Right kidney (tissue), 9 donors: ENCODE measurements at places on chromosomes 3 and 15.

GRCh38 chr3:195180490-195181112, 90.4 kb downstream of the XXYLT1 start:
- peak; percentile 41 for DNase-seq

DNA sequence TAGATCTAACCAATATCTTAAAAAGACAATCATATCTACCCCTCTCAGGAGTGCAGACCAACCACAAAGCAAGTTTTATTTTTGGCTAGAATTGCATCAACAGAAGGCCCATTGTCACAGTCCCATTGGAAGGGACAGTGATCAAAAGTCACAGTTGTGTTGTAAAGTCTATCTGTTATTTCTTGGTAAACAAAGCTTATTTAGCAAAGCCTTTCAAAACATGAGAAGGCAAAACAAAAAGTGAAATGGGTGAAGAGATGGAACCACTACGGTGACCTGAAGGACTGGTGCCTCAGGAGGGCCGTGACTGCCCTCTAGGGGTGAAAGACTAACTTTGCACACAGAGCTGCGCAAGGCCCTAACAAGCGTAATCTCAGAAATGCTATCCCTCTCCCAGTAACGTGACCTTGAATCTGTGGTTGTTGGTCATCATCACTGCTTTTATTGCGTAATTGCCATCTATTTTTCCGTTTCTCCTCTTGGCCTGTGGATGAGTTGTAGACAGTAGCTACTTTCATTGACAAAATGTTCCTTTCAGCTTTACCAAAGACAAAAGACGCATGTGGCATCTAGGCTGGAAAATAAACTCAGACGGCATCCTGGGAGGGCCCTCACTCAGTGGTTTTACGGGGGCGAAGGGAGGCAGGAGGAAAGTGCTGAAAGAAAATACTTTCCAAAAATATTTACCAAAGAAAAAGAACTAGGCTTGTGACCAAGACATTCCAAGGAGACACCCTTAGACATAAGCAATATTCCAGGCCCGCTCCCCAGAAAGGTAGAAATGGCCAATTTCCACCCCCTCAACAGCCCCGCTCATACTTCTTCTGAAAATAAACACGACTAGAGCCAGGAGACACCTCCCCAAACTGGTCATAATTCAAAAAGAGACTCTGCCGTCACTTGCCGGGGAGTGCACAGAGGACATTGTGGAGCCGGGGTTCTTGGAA, 79.4 kb downstream of the FRMD4B start:
- peak; percentile 51 for DNase-seq

- no peak for DNase-seq
Measured at GRCh38 chr3:188351648-188352047, 197.7 kb downstream of the LPP start.

- no peak for DNase-seq
Measured at GRCh38 chr3:148884261-148884660, 19.2 kb downstream of the CPA3 start.

- no peak for DNase-seq
Measured at GRCh38 chr3:11611341-11611799, 32.3 kb downstream of the VGLL4 start.

DNA sequence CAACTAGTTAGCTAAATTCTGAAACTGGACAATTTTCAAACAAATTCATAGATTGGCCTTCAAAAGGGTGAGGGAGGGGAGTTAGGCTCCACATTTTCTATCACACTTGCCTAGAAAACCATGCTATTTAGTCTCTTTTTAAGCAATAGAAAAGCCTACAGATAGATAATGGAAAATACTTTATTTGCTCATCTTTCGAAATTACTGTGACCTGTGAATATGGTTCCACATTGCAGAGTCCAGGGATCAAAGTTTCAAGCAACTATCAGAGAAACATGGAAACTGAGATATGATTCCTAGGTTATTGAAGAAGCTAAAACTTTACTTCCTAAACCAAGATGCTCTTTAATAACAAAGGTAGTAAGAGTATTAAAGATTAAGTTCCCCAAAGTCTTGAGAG, 176.6 kb upstream of the NECTIN3 start:
- no peak for DNase-seq

DNA sequence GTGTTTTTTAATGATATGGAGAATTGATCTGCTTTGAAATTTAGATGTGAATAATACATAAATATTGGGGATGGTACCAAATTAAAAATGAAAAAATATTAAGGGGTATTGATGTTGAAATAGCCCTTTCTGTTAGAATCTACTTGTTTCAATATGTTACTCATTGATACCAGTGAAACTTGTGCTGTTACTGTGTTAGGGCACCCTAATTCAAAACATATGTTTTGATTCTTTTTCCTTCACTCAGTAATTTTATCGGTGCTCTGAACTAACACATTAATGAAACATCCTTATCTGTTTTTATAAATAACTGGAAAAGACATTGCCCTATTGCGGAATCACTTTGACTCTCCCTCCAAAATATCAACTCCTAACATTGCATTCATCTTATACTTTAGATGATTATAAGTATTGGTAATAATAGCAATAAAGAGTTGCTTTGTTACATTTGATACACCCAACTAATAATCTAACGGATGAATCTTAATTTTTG, 52.0 kb upstream of the CCNB2 start:
- no peak for DNase-seq

- no peak for DNase-seq
Measured at GRCh38 chr15:70820214-70820613, 33.7 kb downstream of the LARP6 start.

GRCh38 chr15:71542836-71543235, 267.5 kb upstream of the NR2E3 start:
- DNase-seq, result no peak

DNA sequence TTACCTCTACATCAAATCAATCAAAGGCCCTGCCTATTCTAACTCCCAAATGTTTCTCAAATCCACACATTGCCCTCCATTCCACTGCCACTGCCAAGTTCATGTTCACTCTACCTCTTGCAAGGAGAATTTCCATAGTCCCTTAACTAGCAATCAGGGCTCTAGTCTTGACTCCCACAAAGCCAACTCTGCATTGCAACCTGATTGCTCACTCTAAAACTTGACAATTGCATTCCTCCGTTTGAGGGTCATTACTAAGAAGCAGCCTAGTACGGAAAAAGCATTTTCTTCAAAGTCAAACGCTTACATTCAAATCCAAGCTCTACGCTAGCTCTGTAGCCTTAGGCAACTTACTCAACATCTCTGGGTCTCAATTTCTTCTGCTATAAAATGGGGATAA, 1.2 kb downstream of the CPA3 start:
- no peak for DNase-seq

GRCh38 chr3:179476215-179476614, 24.9 kb upstream of the GNB4 start:
- no peak for DNase-seq

DNA sequence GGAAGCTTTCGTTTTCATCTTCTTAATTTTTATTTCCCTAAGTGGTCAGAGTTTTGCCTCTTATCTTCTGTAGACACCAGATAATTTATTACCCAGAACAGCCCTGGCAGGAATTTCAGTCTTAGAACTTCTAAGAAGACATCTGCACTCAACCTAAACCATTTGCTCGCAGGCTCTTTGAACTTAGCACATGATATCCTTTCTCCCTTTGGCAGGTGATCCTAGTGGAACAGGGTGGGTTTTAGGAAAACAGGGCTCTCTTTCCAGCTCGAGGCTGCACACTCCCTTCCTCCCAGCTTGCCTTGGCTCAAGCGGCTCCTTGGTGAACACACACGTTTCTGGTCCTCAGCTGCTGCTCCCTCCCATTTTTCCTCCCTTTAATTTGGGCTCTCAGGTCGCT, 116.5 kb downstream of the THSD4 start:
- DNase-seq, result no peak

GRCh38 chr3:179149406-179149867, 1.3 kb downstream of the PIK3CA start:
- DNase-seq, result no peak

DNA sequence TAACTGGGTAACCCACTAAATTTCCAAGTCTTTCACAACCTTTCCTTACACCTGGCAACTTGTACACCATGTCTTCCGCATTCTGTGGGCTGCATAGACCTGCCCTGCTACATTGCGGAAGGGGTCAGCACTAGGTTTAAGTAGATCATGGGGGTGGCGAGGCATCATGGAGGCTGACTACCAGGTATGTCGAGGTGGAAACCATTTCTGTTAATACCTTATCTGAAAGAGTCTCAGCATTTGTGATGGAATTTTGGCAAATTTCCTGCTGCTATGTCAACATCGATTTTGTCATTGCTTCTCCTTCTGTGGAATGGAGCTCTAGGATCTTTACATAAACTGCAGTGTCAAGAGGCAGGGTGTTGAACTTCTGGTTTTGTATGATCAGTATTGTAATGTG, 187.2 kb downstream of the GHSR start:
- DNase-seq, result no peak

- no peak for DNase-seq
Measured at GRCh38 chr15:91254766-91255165, 154.7 kb downstream of the SV2B start.

GRCh38 chr15:100628746-100629145, 26.4 kb downstream of the ASB7 start:
- no peak for DNase-seq

GRCh38 chr15:92656089-92656488, 514 bp upstream of the FAM174B start:
- DNase-seq, result no peak

GRCh38 chr15:88465633-88466224, 1.5 kb downstream of the MRPL46 start:
- DNase-seq, result no peak

DNA sequence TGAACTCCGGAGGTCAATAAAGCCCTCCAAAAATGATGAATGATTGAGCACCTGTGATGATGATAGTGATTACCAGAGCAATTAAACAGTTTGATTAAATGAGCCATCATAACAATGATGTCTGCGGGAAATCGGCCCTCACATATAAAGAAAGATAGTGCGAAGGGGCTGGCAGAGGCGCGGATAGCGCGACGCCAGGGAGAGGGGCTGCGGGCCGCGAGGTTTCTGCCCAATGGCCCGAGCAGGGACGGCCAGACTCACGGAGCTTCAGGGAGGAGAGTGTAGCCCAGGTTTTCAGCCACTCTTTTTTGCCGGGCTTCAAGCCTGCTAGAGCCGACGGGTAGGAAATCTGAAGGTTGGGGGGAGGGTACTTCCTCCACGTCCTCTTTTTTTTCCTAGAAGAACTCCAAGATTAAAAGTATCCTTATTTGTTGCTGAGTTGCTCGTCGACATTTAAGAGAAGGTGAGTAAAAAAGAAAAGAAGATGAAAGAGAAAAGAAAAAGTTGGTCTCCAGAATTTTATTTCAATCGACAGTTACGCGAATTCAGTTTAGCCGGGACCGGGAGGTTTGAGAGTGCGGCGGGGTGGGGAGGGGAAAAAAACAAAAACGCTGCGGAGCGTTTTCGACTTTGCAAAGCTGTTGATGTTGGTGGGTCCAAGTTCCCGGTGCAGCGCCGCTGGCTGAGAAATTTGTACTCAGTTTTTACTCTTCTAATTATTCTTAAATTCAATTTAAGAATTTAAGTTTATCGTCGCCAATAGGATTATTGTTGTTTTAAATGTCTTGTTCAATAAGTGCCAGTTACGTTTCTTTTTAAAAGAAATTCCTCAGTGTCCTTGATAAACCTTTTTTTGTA, 2.2 kb upstream of the MEIS2 start:
- DNase-seq, result peak; percentile 85

DNA sequence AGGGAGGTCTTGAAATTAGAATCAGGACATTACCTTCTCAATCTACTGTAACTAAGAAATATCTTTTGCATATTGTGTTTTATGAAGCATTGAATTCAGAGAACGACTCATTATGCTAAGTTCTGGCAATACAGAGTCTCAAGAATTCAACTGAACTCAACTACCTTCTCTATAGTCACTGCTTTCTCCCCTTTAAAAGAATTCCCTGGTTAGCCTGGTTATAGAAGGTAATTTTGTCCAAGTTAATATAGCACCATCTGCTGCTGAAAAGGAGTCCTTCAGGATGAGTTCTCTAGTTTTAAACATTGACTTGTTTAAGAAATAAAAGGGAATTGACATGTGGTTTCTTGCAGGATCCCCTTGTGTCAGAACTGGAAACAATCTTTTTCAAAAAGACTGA, 60.2 kb downstream of the IL16 start:
- no peak for DNase-seq

DNA sequence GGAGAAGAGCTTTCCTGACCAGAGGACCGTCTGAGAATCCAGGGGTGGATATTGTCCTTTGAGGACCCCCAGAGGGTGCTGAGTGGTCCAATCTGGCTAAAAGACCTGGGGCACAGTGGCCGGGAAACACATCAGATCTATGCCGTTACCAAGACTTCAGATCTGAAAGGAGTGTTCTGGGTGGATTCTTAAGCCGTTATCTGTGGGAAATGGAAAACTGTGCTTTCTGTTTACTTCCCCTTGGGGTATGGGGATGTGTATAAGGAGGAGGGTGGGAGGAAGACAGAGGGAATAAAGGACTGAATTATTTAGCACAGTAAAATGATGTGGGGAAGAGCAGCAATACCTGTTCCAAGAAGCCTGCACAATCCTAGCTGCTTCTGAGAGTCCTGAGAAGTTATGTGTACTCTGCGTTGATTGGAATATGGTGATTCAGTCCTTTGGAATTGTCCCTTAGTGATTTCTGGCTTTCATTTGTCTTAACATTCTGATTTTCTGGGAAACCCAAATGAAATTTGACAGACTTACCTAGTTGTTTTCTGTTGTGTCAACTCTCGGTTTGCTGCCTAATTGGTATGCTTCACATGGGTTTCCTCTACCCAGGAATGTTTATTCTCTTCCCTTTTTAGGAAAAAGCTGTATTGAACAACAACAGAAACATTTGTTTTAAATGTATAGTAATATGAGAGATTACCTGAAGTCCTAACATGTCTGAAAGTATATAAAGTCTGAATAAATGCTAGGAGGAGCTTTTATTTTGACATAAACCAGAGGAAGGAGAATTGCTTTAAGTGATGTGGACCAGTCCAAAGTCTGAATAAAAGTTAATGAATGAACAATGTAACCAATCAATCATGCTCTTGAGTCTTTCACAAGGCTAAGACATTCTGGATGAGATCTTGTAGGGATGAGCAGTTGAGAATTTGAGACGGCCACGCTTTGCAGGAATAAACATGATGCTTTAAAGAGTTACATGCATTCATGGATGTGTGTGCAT, 427.1 kb upstream of the C2CD4B start:
- no peak for DNase-seq
